ENCODE measurements at places on chromosomes 1 and 21. TPM values are rescaled to one million over a fixed set of nuclear protein-coding genes. Genes with fewer than 3 reads are reported as not detected.

The C1orf50 gene
- polyA plus RNA-seq, result 5.8 TPM

The RASAL2 gene
- 1.8 TPM for polyA plus RNA-seq

DNA sequence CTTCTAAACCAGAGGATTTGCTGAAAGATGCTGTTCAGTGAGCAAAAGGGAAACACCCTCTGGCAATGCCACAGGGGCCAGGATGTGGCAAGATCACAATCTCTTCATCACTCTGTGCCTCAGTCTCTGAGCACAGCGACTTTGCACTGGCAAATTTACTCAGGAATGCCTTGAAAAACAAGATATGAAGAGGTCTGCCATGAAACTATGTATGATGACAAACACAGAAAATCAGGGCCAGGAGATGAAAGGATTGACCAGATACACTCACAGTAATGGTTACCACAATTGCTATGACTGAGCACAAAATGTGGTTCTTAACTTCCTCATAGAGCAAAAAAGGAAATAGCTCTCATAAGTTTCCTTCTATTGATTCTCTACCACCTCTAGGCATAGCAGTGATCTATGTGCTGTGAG is 5.8 kb downstream of the TTC13 start:
- H3K36me3 ChIP-seq, result peaks cover 7% of the 10 kb centered on the region
- H3K27me3 ChIP-seq, result no peaks in the 10 kb centered on the region
- H3K27ac ChIP-seq, result no peak overlapping the region
- no peaks in the 10 kb centered on the region for H3K4me1 ChIP-seq
- no peak for DNase-seq

GRCh38 chr1:15803380-15803779 is 4.1 kb downstream of the UQCRHL start:
- peaks cover 6% of the 10 kb centered on the region for H3K4me1 ChIP-seq
- DNase-seq, result no peak
- no peaks in the 10 kb centered on the region for H3K36me3 ChIP-seq
- no peak overlapping the region for H3K27ac ChIP-seq

DNA sequence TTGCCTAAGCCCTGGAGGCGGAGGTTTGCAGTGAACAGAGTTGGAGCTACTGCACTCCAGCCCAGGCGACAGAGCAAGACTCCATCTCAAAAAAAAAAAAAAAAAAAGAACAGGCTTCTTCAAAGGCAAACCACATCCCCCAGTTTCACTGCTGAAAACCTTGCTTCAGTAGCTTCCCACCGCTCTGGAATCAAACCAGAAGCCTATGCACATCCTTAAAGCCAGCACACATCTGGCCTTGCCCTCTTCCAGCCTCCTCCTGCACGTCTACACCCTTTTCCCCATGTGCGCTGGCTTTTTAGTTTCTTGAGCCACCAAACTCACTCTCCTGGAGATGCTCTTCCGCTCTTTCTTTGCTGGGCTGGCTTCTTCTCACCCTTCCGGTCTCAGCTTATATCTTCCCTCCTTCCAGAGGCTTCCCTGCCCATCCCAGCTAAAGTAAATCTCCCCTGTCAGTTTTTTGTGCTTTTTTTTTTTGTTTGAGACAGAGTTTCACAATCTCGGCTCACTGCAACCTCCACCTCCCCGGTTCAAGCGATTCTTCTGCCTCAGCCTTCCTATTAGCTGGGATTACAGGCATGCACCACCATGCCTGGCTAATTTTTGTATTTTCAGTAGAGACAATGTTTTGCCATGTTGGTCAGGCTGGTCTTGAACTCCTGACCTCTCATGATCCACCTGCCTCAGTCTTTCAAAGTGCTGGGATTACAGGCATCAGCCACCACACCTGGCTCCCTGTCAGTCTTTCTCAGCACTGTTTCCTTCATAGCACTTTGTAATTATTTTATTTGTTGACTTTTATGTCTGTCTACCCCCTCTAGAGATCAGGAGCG is 42.0 kb upstream of the ID3 start:
- DNase-seq, result no peak
- H3K4me1 ChIP-seq, result no peaks in the 10 kb centered on the region
- no peak overlapping the region for H3K27ac ChIP-seq
- no peak overlapping the region for H3K4me3 ChIP-seq
- no peaks in the 10 kb centered on the region for H3K27me3 ChIP-seq
- H3K36me3 ChIP-seq, result no peaks in the 10 kb centered on the region

All from liver (tissue), 10 donors.